ENCODE measurements at places on chromosomes 3 and 15.

DNA sequence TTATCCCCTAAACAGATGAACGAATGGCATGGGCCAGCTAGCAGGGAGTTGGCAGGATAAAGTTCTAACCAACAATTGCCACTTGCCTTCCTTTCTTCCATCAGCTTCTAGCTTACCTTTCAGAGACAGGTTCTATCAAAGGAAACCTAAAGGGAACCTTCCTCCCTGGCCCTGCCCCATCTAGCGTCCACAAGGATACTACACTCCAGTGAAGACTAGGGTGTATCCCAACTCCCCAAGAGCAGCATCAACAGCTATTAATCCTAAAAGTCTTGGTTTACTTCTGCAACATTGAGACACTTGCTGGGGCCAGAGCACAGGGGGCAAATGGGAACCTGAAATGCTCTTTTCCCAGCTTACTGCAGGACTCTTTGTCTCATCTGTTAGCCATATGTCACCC lies 37.0 kb upstream of the TMC3 start:
- no peak for DNase-seq

DNA sequence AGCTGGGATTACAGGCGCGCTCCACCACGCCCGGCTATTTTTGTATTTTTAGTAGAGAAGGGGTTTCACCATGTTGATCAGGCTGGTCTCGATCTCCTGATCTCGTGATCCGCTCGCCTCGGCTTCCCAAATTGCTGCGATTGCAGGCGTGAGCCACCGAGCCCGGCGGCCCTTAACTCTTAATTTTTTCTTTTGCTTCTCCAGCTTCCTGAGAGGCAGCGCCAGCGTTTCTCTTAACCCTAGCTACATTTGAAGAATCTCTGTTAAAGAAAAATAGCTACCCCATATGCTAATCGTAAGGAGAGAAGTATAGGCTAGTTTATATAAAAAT lies 465 bp upstream of the GK5 start:
- no peak for DNase-seq

DNA sequence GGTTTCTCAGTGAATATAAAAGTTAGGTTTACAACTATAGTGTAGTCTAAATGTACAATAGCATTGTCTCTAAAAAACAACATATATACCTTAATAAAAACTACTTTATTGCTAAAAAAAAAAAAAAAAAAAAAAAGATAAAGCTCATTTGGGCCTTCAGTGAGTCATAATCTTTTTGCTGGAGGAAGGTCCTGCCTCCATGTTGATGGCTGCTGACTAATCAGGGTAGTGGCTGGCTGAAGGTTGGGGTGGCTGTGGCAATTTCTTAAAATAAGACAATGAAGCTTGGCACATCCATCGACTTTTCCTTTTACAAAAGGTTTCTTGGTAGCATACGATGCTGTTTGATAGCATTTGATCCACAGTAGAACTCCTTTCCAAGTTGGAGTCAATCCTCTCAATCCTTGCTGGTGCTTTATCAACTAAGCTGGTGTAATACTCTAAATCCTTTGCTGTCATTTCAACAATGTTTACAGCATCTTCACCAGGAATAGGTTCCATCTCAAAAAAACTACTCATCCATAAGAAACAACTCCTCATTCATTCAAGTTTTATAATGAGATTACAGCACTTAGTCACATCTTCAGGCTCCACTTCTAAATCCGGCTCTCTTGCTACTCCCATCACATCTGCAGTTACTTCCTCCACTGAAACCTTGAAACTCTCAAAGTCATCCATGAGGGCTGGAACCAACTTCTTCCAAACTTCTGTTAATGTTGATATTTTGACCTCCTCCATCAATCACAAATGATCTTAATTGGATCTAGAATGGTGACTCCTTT lies 13.3 kb downstream of the ZNF280D start:
- no peak for DNase-seq

- DNase-seq: no peak
These were observed 108.7 kb upstream of the PHLDB2 start for GRCh38 chr3:111750278-111750884.

- no peak for DNase-seq
These were observed 292.3 kb downstream of the ADAMTS17 start for GRCh38 chr15:100049483-100049882.

DNA sequence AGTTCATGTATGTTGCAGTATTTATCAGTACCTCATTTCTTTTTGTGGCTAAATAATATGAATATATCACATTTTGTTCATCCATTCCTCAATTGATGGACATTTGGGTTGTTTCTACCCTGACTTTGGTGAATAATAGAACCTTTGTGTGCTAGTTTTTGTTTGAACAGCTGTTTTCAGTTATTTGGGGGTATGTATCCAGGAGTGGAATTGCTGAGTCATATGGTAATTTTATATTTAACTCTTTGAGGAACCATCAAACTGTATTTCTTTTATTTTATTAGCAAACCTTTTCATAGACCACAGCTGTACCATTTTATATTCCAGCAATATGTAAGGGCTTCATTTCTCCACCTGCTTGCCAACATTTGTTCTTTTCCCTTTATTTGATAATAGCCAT lies 38.4 kb upstream of the RBM5 start:
- no peak for DNase-seq

Data from Right ventricle myocardium inferior (tissue), 1 donor.